ENCODE measurements at places on chromosomes 11 and 22.

- DNase-seq = no peak
Measured at GRCh38 chr11:95253141-95253540, 22.1 kb upstream of the SESN3 start.

DNA sequence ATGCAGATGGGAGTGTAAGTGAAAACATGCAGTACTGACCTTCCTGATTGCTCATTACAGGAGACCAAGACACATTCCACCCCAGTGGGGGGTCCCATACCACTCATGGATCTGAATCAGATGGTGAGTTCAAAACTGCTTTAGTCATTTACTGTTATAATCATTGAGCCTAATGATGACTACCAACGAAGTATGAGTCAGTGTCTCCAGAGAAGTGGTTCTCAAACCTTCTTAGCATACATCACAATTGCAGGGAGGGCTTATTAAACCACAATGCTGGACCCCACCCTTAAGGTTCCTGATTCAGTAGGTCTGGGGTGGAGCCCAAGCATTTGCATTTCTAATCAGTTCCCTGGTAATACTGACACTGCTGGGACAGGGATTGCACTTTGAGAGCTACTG is 75.8 kb downstream of the CD44 start:
- peak; percentile 21 for DNase-seq

- peak; percentile 63 for DNase-seq
Measured at GRCh38 chr11:100930185-100930778, 199.3 kb downstream of the PGR start.

DNA sequence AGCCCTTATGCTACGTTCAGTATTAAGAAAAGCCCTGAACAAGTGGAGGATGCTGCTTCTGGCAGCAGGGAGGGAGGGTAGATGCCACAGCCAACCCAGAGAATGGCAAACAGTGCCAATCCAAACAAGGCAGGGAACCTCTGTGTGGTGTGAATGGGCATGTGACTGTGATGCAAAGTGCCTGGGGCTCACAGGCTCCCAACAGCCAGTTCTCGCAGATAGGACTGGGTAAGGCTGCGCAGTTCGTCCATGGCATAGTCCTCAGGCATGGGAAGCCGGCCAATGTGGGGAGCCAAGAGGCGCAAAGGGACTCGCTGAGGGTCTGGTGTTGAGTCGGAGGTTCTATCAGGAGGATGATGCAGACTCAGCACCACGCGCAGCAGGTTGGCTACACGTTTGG is 4.8 kb upstream of the CHRNA10 start:
- no peak for DNase-seq

DNA sequence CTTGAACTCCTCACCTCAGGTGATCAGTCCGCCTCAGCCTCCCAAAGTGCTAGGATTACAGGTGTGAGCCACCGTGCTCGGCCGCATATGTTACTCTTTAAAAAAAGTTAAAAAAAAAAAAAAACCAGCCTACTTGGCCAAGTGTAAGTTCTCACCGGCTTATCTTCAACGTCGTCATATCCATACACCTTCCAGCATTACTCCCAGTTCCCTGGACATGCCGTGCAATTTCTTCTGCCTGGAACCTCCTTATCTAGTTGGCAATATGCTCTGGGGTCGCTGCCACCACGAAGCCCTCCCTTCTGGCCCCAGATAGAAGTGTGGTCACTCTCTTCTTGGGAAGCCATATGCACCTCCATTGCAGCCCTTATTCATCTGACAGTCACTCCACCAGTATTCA is 36.3 kb upstream of the CBX7 start:
- DNase-seq = no peak

GRCh38 chr11:130403271-130403804 is 25.1 kb downstream of the ADAMTS8 start:
- DNase-seq = peak; percentile 30

DNA sequence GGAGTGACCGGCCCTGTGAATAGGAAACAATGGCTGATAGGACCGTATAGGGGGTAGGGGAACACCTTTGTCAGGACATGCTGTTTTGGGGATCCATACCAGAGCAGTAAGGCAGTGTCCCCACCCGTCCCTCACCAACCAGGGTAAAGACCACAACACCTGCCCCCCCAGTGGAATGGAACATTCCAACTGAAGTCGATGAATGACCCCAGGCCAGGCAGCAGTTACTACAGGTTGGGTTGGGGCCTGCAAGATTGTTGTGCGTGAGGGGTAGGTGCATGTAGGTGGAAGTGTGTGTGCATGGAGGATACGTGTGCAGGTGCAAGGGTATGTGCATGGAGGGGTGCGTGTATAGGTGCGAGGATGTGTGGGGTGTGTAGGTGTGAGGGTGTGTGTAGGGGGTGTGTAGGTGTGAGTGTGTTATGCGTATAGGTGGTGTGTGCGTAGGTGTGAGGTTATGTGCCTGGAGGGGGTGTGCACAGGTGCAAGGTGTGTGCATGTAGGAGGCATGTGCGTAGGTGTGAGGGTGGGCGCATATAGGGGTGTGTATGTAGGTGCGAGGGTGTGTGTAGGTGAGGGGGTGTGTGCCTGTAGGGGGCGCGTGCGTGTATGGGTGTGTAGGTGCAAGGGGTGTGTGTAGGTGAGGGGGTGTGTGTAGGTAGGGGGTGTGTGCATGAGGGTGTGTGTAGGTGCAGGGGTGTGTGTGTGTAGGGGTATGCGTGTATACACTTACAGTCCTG is 32.9 kb downstream of the PISD start:
- DNase-seq = no peak

DNA sequence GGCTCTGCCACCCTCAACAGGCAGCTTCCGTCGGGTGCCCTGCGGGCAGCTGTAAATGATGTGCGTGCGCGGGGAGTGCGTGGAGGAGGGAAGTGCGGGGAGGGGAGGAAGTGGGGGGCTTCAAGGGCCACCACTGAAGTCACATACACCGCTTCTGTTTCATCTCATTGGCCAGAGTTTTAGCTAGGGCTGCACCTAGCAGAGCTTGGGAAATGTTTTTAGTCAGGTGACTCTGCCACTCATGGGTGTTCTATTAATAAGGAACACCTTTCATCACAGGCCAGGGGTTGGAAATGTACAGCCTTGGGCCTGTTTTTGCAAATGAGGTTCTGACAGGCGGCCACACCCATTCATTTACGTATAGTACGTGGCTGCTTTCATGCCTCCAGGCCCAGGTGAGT is 14.6 kb downstream of the FAM118A start:
- DNase-seq = no peak

- DNase-seq = no peak
Measured at GRCh38 chr11:44725016-44725685, 1.6 kb upstream of the TSPAN18 start.

DNA sequence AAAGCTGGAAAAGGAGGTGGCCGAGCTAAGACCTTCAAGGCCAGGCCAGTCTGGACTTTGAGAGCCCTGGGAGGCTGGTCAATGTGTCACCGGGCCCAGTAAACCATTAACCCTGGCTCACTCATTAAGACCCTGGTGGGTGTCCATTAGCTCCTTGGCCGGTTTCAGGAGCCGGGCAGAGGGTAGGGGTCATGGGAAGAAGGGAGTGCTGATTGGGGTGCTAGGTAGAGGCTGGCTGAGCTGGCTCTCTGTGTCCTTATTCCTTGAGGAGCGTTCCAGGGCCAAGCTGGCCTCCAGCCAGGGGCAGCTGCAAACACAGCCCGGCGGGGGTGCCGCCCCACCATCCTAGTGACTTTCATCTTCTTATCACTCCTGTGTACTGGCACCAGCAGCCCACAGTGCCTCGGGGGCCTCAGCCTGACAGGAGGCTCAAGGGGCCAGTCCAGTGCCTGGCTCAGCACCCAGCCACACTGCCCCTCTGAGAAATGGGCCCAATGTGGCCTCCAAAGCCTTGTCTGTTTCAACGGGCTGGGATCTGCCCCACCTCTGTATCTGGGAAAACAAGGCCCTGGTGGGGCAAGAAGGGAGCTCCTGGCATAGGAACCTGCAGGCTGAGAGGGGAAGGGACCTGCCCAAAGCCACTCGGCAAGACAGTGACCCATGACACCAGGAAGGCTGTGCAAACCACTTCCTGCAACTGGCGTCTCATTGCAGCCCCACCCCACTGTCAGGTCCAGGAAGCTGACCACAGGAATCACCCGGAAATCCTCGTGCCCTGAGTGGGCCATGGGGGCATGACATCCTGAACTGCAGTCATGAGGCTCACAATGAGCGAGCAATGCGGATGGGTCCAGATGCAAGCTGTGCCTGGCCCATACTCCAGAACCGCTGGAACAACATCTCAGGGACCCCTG is 15.1 kb upstream of the RGL4 start:
- DNase-seq = no peak

- DNase-seq = no peak
Measured at GRCh38 chr22:36935313-36935610, 21.8 kb downstream of the CSF2RB start.

DNA sequence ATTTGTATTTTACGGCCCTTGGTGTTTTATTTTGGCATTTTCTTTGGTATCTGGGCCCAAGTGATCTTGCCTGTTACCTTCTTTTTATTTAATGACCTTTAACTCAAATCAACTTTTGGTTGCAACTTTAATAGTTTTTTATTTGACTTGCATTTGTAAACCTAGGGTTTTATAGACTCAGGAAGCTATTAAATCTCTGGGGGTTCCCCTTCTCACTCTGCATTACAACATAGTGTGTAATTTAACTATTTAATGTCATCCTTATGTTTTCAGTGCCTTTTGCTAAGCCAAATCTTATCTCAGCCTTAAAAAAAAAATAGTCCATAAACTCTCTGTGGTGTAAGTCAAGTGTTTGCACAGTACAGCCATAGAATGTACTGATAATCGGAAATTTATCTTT is 3.4 kb downstream of the FJX1 start:
- no peak for DNase-seq

DNA sequence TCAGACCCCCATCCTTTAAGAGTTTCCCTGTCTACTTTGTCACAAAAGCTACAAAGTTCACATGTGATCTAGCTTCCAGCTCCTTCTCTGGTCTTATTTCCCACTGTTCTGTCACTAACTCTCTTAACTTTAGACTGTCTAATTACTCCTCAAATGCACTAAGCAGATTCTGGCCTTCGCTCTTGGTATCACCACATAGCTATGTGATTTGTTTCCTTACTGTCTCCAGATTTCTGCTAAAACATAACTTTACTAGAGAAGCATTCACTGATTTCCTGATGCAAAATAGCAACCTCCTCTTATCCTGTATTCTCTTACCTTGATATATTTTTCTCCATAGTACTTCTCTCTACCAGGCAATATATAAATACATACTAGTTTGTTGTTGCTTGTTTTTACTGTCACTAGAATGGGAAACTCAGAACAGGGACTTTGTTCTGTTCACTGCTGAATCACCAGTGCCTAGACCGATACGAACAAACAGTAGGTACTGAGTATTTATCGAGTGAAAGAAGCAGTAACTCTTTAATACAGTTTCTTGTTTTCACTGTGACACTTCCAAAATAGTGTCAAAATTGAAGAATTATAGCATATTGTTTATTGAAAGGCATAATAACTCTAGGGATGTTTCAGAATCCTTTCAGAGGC is 205.6 kb downstream of the DDX10 start:
- DNase-seq = peak; percentile 14

- no peak for DNase-seq
Measured at GRCh38 chr11:120209746-120210625, 846 bp upstream of the OAF start.

Data from HTR-8/SVneo (cell line).